ENCODE measurements at places on chromosomes 3 and 15.

DNA sequence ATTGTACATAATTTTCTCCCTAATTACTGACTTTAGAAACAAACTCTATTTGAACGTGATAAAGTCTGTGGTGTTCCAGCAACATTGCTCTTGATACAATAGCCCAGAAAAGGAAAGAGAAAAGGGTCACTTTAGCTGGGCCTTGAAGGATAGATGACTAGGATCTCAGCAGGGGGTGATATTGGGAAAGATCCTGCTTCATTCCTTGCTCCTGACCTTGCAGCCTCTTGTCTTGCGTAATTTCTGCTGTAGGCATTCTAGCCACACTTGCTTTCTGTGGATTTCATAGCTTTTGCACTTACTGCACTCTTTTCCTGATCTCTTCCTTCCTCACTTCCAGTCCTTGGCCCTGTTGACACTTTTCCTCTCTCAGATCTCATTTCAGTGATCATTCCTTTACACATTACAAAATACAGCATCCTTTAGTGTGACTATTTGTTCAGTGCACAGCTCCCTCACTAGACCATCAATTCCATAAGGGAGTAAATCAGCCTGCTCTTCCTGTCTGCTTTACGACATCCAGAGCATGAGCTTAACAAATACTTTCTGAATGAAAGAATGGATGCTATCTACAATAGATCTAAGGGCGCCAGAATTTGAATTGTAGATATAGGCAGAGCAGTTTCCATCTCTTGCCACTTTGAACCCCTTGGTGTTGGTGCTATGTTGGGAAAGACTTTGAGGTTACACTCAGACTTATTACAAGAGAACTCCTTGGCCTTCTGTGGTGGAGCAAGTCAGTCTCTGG lies 559.6 kb upstream of the MDFIC2 start:
- no peak for DNase-seq

GRCh38 chr15:22839046-22839695 lies 705 bp downstream of the NIPA2 start:
- DNase-seq = no peak

DNA sequence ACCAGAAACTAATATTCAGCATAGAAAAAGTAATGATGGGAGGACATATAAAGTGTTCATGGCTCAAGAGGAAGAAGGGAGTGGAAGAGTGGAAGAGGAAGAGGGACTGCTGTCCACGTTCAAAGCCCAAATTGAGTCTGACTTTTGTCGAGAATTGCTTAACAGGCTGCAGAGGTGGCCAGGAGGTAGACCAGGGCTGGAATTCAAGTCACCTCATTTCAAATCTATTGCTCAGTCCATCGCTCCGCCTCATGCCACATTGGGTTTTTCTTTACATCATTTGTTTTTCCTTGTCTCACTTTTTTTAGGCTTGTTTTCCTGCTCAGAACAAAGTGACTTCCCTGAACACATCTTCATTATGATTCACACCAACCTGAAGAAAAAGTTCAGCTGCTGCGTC lies 97.0 kb downstream of the RPL39L start:
- no peak for DNase-seq

DNA sequence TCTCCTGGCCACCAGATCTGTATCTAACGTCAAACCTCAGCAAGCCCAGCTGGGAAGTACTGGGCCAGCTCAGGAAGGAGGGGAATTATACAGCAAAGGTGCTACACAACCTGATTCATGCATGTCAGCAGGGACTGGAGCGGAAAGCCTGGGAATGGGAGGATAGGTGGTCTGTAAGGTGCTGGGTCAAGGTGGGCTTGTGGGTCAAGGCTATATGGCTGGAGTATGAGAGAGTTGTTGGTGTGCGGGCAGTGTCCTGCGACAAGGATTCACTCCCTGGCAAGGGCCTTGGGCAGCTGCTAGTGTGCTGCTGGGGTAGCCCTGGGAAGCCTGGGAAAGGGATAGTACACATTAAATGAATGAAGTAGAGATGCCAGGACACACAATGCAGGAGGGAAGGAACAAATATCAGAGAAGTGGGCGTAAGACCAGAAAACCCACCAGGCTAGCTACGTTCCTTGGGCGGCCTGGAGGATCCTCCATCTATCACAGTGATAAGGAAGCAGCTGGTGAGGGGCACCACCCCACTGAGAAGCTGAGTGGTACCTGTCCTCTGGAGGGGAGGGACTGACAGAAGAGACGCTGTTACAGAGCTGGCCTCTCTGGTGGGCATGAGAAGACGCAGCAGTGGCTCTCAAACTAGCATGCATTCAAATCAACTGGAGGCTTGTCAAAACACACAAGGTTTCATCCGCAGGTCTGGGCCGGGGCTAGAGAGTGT lies 8.5 kb upstream of the SYNM start:
- DNase-seq = no peak

- no peak for DNase-seq
These were observed 40.4 kb upstream of the IGF2BP2 start for GRCh38 chr3:185865247-185865646.

DNA sequence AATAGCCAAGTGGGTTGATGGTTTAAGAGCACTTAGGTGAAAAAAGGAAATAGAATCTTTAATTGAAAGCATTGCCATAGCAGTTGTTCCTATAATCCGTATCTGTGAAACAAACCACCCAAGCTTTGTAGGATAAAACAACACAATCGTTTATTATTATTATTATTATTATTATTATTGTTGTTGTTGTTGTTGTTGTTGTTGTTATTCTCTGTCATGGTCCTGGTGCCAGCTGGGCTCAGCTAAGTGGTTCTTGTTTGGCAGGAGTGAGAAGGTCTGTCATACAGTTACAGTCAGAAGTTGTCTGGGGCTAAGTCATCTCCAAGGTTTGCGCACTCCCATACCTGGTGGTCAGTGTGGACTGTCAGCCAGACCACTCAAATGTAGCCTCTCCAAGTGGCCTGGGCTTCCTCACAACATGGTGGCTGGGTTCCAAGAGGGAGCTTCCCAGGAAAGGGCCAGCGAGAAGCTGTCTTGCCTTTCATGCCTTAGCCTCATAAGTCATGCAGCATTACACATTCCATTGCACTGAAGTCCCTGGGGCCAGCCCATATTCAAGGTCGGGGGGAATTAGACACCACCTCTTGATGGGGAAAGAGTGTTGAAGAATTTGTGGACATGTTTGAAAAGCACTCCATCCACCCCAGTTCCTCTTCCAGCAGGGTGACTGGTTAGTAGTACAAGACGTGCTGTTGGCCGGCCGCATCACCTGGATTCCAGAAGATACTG lies 54.3 kb upstream of the FGD5 start:
- DNase-seq = no peak

All from stimulated activated naive CD8-positive, alpha-beta T cell treated with anti-CD3 and anti-CD28 coated beads, Interleukin-15, amount 100 ng/mL, for 72 hours (primary cell).